IMR-90 (cell line): ENCODE measurements at places on chromosomes 5 and 9.

- DNase-seq, result no peak
Observed at GRCh38 chr9:78578072-78578471, 281.1 kb downstream of the PSAT1 start.

GRCh38 chr5:151123897-151124751 is 33.5 kb downstream of the ANXA6 start:
- DNase-seq, result peak; percentile 39

DNA sequence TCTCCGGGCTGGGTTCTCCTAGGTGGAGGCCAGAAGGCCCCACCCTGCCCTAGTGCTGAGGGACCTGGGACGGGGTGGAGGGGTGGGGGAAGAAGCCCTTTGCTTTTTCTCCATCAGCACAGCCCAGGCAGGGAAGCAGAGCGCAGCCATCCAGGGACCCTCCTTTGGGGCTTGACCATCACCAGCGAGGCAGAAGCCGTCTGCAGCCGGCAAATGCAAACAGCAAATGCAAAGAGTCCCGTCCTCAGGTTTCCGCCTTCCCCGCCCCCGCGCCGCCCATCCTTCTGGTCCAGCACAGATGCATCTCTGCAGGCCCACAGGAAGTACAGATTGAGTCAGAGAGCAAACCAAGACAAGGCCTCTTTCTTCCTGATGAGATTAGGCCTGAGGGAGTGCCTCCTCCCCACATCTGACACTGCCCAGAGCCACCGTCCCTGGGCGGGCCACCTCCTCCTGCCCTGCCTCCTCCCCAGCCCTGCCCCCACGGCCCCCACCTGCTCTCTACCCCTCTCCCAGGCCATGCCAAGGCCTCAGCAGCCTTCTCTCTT is 23.4 kb downstream of the CORO2A start:
- peak; percentile 68 for DNase-seq

GRCh38 chr9:124041817-124042116 is 30.2 kb downstream of the LHX2 start:
- DNase-seq, result no peak
